Ovary (tissue), 10 donors: ENCODE measurements at places on chromosomes 12 and 14. TPM values are rescaled to one million over a fixed set of nuclear protein-coding genes. Genes with fewer than 3 reads are reported as not detected.

Gene LTBR
- total RNA-seq = 101 TPM

Gene GLIPR1L1
- not detected for total RNA-seq

DNA sequence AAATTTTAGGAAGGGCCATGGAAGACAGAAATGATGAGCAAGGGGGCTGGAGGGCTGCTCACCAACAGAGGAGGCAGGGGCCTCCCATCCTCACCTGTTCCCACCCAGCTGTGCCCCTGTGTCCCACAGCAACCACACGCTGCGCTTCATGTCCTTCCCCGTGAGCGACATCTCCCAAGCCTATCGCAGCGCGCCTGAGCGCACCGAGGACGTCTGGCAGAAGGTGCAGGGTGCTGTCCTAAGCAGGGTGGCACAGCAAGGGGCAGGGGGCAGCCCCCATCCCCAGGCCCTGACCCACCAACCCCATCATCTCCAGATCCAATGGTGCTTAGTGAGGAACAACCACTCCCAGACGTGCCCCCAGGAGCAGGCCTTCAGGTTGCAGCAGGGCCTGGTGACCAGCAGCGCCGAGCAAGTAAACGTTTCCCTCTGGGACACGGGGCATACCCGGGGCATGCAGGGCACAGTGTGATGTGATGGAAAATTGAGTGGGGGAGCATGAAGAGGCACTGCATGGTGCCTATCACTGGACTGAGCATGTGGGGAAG is 8.1 kb downstream of the CARMIL3 start:
- no peaks in the 10 kb centered on the region for H3K27me3 ChIP-seq
- H3K27ac ChIP-seq = no peak overlapping the region
- no peak overlapping the region for H3K4me3 ChIP-seq
- no peaks in the 10 kb centered on the region for H3K4me1 ChIP-seq
- peak; percentile 18 for DNase-seq

DNA sequence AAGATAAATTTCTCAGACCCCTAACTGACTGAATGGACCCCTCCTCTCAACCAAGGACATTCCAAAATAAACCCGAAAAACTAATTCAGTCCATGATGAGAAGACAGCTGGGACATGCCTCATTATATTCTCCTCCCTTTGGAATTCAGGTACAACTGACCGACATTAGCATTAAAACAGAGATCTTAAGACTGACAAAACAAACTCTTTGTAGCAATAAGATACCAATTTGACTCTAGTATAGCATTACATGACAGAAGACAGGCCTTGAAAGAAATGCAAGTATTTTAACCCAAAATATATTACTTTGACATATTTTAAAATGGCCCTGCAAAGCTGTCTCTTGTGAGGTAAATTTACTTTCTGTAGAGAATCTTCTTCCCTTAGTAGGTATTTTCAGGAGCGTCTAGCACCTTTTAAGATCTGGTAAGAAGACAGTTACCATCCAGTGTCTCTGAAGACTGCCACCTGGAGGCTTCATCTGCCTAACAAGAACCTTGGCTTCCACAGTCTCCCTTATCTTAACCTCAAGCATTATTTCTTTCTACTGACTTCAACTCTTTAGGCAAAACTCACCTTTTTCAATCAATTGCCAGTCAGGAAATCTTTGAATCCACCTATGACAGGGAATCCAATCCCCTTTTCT is 957.5 kb downstream of the SLC6A15 start:
- no peaks in the 10 kb centered on the region for H3K4me1 ChIP-seq
- no peak for DNase-seq
- no peak overlapping the region for H3K27ac ChIP-seq
- no peaks in the 10 kb centered on the region for H3K27me3 ChIP-seq
- H3K4me3 ChIP-seq = no peak overlapping the region

DNA sequence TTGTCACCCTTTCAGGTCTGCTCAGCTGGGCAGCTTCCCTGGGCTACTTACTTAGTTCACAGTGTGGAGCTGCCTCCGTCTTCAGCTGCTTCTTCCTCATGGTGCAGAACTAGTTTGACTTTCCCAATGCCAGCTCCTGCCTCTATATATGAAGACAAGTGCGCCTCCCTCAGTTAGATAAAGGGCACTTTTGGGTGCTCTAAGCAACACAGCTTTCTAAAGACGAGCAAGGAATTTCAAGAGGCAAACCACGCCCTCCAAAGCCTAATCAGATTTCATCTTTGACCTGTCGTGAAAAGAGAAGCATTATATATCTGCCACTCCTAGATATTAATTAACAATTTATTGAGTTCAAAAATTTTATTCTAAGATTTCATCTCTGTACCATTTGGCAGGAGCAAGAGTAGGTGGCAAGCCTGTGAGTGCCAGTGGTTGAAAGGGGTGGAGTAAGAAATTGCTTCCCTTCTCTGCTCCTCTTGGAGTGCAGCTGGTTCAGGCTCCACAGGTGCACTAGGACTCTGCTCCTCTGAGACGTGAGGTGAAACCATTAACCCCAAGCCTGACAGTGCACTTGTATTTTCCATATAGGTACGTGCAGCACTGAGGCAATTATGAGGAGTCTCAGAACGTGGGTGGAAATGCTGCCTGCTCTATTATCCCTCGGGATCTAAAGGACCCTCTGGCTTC is 2.1 kb upstream of the SLC11A2 start:
- DNase-seq = no peak
- no peaks in the 10 kb centered on the region for H3K36me3 ChIP-seq
- H3K27me3 ChIP-seq = no peaks in the 10 kb centered on the region

GRCh38 chr12:98618952-98619351 is 25.5 kb downstream of the SLC25A3 start:
- H3K27ac ChIP-seq = no peak overlapping the region
- H3K36me3 ChIP-seq = no peaks in the 10 kb centered on the region
- no peak overlapping the region for H3K4me3 ChIP-seq

DNA sequence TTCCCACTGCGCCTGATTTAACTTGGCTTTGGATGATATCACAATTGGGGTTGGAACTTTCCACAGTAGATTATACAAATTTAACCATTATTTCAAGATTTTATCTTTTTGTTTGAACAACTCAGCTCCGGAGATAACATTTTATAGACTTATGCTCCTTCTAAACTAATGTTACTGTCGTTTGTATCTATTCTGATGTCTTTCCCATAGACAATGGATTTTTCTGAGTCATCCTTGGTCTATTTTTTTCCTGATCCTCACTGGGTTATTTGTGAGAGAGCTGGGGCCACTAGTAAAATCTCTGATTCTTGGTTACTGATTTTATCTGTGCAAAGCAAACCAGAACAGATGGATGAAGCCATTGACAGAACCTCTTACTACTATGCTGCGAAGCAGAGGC is 175.1 kb downstream of the SLC38A4 start:
- no peak for DNase-seq
- no peaks in the 10 kb centered on the region for H3K36me3 ChIP-seq
- H3K4me1 ChIP-seq = no peaks in the 10 kb centered on the region

DNA sequence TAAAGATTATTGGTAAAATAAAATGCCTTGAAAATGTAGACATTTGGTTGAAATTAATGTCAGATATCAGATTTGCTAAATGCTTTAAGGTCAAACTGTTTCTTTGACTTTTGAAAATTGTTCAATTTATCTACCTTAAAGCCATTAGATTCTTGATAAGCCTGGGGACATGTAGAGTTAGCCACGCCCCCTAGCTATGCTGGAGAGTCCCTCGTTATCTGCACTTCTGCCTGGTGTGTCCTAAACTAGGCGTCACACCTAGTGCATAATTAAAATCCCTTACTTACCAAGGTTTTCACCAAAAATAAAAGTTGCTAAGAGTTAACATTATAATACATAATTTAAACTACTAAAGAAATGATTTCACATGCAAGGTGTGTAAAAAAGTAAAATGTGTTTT is 79.5 kb downstream of the EGLN3 start:
- no peak overlapping the region for H3K4me3 ChIP-seq
- no peak for DNase-seq
- no peaks in the 10 kb centered on the region for H3K4me1 ChIP-seq
- H3K27me3 ChIP-seq = no peaks in the 10 kb centered on the region
- H3K27ac ChIP-seq = no peak overlapping the region
- no peaks in the 10 kb centered on the region for H3K36me3 ChIP-seq

DNA sequence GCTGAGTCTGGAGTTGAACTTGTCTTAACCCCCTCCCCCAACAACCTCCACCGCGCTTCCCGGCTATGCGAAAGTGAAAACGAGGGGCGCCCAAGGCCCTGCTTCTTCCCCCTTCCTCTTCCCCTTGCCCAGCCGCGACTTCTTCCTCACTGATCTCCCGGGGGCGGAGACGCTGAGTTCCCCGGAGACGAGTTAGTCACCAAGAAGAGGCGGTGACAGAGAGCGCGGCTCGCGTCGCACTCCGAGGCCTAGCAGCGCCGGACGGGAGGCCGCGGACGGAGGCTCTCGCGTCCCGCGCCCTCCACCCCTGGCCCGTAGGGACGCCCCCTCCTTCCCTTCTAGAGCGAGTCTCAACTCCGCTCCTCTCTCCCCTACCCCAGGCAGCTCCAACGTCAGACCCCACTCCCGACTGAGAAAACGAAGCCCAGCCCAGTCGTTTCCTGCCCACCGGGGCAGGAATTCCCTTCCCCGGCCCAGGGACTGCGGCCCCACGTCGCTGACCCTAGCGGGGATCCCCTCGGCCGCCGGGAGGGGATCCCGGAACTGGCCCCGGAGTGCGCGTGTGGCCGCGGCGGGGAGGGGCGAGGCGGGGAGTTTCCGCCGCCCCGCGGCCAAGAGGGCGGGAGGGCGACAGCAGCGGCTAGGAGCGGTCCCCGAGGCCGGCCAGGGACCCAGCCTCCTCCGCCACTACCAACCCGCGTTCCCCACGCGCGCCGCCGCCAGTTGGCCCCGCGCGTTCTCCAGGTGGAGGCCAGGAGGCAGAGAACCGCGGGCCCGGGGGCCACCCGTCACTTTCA is 1.4 kb downstream of the BAZ1A start:
- peak overlapping the region; percentile 91 for H3K27ac ChIP-seq
- H3K27me3 ChIP-seq = no peaks in the 10 kb centered on the region
- peak; percentile 72 for DNase-seq
- H3K4me1 ChIP-seq = no peaks in the 10 kb centered on the region

DNA sequence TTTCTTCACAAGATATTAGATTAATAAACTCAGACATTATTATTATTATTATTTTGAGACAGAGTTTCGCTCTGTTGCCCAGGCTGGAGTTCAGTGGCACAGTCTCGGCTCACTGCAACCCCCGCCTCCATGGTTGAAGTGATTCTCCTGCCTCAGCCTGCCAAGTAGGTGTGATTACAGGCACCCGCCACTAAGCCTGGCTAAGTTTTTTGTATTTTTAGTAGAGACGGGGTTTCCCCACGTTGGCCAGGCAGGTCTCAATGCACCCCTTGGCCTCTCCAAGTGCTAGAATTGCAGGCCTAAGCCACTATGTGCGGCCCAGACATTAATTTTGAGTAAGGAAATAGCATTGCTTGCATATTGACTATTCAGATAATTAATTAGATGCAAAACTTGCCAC is 554.9 kb upstream of the LRFN5 start:
- DNase-seq = no peak
- no peaks in the 10 kb centered on the region for H3K36me3 ChIP-seq

DNA sequence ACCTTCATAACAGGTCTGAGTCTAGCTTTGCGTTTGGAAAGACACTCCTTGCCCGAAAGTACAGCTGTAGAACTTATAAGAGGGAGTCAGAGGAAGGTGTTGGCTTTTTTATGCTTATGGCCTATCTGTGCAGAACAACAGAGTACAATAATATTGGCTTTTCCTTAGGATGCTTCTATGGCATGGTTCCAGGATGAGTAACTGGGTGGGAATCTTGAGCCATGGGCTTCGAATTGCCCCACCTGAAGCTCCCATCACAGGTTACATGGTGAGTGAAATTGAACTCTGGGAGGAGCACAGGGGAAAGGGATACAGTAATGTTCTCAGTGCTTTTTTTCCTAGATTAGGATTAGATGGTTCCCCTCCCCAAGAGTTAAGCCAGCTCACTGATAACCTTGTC is 13.0 kb downstream of the PARP2 start:
- no peaks in the 10 kb centered on the region for H3K27me3 ChIP-seq
- H3K27ac ChIP-seq = no peak overlapping the region
- H3K4me1 ChIP-seq = no peaks in the 10 kb centered on the region
- no peaks in the 10 kb centered on the region for H3K36me3 ChIP-seq
- H3K4me3 ChIP-seq = no peak overlapping the region

DNA sequence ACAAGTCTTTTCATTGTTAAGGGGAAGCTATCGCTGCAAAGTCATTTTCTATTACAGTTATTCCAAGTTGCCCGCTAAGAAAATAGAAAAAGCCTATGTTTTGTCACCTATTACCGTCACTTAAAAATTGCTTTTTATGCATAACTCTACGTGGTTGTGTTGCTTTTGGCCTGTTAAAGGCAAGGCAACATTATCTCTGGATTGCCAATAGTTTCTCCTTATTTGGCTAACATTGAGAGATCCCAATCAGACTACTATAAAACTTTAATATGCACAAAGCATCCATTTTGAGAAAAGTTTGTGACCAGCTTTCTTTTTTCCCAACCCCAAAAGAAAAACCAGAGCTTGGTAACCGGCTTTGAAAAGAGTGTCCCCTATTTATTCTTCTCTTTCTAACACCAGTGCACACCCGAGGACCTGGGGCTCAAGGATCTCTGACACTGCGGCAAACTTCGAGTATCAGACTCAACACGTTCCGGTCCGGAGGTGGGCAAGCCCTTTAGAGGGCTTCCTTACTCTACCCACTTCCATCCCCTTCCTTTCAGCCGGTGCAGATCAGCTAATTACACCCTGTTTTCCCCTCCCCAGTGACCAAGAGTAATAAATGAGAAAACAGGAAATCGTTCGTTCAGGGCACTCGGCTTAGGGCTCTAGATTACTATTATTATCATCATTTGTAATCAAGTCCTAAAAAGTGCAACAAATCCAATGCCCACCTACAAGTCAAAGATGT is 1.2 kb downstream of the PPP1R12A start:
- H3K4me1 ChIP-seq = no peaks in the 10 kb centered on the region
- DNase-seq = no peak
- H3K27me3 ChIP-seq = no peaks in the 10 kb centered on the region
- peak overlapping the region; percentile 85 for H3K4me3 ChIP-seq
- no peaks in the 10 kb centered on the region for H3K36me3 ChIP-seq

- H3K27ac ChIP-seq = no peak overlapping the region
- H3K36me3 ChIP-seq = no peaks in the 10 kb centered on the region
- H3K4me1 ChIP-seq = no peaks in the 10 kb centered on the region
These were observed 165.7 kb upstream of the STXBP6 start for GRCh38 chr14:25215607-25216006.

- DNase-seq = no peak
- H3K27ac ChIP-seq = no peak overlapping the region
These were observed 24.9 kb upstream of the CEBPE start for GRCh38 chr14:23143911-23144310.
